ENCODE measurements at places on chromosomes 1 and 21.

GRCh38 chr21:45018131-45019075, 56.0 kb upstream of the ADARB1 start:
- DNase-seq = no peak

GRCh38 chr1:173523329-173523728, 46.2 kb downstream of the PRDX6 start:
- DNase-seq = no peak

DNA sequence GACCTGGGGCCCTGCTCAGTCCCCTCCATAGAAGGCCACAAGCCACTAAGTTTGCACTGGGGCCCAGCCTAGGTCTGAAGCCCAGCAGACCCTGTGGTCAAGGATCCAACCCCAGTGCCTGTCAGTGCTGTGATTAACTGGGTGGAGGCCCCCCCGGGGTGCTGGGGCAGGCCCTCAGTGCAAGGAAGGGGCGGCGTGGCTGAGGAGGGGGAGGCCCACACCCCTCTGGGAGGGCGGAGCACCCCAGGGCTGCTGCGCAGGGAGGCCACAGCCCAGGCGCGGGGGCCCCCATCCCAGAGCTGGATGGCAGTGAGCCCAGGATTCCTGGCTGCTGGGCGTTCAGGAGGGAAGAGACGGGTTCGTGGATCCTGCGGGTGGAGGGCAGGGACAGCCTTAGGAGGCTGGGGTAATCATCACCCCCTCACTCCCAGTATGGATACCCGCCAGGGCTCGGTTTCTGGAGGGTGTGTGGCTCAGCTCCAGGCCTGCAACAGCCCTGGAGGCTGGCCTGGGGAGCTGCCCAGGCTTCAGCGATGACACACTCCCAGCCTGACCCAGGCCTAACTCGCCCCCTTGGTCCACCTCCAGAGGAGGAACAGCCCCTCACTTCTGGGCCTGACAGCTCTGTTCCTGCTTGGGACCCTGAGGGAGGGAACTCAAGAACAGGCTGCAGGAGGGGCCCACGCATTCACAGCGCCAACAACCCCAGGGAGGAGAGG, 890 bp downstream of the GJC2 start:
- no peak for DNase-seq

DNA sequence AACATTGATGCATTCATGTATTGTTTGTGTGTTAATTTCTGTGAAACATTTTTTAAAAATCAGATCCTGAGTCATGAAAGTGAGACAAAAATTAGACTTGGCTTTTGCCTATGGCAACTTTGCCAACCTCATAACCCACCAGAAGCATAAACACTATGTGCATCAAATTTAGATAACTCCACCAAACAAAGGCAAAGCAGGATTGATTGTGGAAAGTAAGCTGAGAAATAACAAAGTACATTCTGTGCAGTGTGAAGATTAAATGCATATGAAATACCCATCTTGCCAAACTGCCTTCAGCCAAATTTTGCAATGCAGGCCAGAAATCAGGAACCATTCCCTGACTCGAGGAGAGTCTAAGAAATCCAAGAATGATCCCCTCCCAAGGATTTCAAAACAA, 493.4 kb downstream of the AJAP1 start:
- DNase-seq = no peak

DNA sequence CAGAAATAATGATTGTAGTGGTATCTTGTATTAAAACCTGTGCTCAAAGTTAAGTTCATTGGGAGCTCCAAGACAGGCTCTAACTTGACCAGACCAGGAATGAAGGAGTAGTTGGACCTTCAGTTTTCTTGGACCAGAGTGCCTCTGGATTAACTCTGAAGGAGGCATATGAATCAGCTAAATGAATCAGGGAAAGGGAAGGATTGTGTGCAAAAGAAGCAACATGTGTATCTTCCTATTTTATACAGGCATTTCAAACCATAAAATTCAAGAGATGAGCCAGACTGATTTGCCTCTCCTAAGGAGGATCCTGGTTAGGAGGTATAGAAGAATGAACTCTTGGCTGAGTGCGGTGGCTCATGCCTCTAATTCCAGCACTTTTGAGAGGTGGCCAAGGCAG, 71.4 kb downstream of the CC2D1B start:
- DNase-seq = no peak
